SK-MEL-5 (cell line): ENCODE measurements at places on chromosomes 5 and 9.

DNA sequence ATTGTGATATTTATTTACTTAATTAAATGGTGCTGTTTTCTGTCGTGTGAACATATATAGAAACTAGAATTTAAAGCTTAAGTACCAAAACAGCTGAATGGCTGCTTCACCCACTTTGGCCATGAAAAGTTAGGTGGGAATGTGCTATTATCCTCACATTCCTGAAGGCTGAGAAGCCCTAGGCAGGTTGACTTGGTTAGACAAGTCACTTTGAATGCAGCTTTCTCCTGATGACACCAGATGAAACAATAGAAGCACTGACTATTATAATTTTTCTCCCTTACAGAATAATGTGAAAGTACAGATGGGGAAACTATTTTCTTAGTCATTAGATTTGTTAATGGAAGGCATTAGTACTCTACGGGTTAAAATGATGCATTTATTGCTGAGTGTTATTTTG lies 65.1 kb upstream of the C5orf46 start:
- DNase-seq = no peak

DNA sequence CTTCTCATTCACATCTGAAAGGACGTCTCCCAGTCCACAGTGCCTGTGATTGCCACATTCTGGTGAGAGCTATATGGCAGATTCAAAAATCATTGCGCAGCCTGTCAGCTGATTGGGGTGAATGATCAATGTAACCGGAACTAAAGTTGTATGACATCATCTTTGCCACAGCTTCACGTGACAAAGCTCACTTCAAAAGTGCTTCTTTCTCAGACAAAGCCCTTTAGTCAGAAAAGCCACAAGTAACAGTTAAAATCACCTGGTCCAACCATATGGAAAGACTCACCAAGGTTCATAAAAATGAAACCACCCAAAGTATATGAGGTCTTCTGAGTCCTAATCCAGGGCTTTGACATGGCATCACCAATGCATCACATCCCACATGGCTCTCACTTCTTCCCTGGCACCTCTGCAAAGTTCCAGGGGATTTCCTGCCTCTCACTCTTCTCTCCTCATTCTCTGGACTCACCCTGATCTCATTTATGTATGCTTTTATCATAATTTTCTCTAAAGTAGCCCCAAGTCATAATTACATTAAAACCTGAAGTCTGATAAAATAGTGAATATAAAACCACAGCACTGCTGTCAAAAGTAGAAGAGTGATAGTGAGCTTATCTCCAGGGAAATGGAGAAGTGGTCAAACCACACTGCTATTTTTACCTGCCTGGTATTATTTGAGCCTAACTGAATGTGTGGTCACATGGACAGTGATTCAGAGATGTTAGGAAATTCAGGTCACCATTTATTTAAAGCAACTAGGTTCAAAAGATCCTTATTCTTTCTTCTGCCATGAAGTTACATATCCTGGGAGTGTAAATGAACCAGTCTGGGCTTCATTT lies 193.1 kb upstream of the PTGER4 start:
- DNase-seq = peak; percentile 28

DNA sequence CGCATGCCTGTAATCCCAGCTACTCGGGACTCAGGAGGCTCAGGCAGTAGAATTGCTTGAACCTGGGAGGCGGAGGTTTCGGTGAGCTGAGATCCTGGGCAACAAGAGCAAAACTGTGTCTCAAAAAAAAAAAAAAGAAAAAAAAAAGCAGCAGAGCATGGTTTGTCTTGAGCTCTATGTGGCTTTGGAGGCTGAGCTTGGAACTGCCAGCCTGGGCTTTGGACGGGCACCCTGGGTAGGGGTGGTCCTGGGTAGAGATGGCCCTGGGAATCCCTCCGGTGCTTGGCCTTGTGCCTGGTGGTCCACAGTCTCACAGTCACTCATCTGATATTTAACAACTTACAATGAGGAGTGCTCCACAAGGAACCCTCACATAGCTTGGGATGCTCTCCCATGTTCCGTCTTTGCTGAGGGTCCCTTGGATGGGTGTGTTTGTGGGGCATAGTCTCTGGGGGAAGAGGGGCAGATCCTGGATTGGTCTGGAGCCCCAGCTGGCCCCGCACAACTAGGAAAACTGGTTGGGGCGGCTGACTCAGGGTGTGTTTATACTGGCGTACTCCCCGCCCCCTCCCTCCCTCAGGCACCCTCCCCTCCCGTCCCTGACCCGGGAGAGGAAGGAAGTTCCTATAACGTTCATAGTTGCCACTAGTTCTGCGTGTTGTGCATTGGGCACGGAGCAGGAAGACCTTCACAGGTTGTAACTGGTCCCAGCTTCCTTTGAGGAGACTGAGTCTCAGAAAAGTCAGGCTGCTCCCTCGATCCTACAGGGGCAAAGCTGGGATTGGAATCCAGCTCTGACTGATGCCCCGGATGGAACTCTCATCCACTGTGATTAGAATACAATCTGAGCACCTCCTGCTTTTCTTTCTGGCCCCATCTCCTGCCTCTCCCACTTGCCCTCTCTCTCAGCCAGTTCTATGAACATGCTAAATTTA lies 11.2 kb downstream of the IER5L start:
- DNase-seq = no peak

GRCh38 chr9:7153566-7153965 lies 395.8 kb downstream of the KDM4C start:
- peak; percentile 11 for DNase-seq

GRCh38 chr5:4575608-4576007 lies 564.5 kb upstream of the ADAMTS16 start:
- DNase-seq = no peak

GRCh38 chr9:76887951-76888350 lies 18.0 kb downstream of the PRUNE2 start:
- no peak for DNase-seq

DNA sequence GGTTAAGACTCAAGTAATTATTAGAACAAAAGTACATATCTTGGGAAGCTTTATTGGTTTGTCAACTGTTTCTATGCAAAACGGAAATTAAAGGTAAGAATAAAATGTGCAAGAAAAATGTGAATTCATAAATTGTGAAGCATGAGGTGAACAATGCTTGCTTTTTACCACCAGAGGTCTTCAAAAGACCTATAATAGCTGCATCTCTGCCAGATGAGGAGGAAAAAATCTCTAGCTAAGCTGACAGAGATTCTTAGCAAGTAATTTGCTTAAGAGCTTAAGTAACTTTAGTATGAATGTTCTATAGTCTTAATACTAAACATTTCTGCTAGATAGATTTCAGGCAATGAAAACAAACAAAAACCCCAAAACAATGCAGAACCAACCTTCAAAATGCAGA lies 54.1 kb downstream of the MRPS30 start:
- peak; percentile 70 for DNase-seq

- no peak for DNase-seq
Measured at GRCh38 chr5:122400938-122401337, 88.9 kb downstream of the SNCAIP start.

- DNase-seq = no peak
Measured at GRCh38 chr5:151624476-151624875, 33.3 kb upstream of the FAT2 start.

DNA sequence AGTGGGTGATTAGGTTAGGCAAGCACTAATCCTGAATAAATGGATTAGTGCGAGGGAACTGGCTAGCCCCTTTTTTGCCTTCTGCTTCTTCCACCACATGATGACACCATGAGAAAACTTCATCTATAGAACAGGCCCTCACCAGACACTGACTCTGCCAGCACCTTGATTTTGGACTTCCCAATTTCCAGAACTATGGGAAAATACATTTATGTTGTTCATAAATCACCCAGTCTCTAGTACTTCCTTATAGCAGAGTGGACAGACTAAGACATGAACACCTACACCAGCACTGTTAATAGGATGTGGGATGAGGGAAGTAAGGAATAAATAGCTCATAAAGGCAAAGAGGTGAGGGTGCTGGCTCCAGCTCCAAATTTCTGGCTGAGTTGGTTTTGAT lies 1.4 kb downstream of the ZNF622 start:
- DNase-seq = no peak

DNA sequence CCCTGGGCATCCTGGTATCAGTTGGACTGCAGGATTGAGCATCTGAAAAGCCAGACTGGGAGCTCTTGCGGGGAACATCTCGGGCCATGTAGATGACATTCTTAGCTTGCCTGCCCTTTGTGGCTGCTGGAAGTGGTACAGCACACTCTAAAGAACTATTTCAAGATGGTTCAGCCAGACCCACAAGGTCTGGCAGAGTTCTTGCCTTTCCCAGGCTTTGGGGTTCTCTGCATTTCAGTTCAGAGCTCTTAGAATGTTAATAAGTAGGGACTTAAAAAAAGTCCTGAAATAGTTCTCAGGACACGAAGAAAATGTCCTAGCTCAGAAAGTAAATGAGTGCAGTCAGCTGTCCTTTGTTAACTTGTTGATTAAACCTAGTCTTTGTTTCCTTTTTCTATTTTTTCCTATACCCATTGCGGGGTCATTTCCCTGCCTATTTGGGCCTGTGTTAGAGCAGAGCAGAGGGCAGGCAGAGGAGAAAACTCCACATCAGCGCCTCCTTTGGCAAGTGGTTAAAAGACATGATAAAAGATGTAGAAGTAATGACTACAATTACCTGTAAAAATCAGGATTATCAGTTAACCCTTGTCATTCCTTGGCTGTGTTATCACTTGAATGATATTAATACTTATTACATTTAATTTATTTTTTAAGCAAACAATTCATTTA lies 291.5 kb downstream of the ZSWIM6 start:
- peak; percentile 67 for DNase-seq

DNA sequence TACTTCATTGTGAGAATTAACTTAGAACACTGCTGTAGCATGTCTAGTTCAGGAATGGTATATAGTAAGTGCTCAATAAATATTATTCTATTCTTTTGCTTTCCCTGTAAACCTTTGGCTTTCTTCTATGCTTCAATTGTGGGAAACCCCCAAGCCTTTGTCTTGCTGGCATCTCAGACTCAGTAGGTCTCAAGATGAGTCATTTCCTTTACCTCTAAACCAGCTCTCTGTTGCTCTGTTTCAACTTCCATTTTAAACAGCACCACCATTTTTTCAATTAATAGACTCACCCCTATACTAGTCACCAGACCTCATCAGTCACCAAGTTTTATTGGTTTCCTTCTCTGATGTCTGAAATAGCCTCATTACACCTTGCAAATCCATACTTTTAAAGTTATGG lies 43.5 kb downstream of the DMAC1 start:
- DNase-seq = no peak

GRCh38 chr5:134005417-134006061 lies 764 bp upstream of the VDAC1 start:
- DNase-seq = no peak

- peak; percentile 55 for DNase-seq
Measured at GRCh38 chr5:173907686-173908371, 19.7 kb downstream of the CPEB4 start.

GRCh38 chr9:87213948-87214347 lies 266.6 kb upstream of the GAS1 start:
- no peak for DNase-seq

DNA sequence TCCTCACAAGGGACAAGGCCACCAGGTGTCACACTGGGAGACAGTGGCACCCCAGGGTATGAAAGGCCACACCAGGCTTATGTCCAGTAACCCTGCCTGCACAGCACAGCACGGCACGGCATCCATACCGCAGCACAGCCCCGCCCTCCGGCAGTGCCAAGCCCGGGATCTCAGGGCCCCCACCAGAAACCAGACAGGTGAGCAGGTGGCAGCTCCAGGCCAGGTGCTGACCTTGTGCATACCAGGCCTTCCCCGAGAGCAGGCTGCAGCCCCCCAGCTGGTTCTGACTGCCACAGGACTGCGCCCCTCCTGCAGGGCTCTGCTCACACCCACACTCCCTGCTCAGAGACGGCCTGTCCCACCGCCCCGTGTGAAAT lies 56.5 kb downstream of the ADAMTS2 start:
- no peak for DNase-seq

GRCh38 chr9:93463638-93464248 lies 10.4 kb upstream of the FAM120AOS start:
- no peak for DNase-seq

DNA sequence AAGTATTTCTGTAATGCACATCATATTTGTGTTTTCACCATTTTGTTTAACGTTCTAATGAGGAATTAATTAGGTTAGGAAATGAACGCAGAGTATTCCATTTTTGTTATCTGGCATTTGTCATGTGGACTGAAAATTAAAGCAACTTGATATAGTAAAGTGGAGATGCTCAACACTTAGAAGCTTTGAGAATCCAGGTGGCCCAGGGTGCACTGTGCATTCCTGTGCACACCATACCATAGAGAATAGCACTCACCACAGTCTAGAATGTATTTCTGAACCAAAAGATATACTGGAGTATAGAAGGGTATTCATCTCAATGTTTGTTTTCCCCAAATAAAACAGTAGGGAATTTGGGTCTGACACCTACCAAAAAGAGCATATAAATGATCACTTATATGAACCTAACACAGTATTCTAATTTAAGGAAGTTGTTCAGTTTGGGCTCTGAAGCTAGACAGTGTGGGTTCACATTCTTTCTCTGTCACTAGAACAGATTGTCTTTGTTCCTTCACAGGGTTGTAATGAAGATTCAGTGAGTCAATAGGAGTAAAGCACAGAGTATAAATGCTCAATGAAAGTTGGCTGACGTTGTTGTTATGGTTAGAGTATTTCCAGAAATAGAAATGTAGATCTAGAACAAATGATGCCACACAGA lies 125.6 kb upstream of the DMRT1 start:
- peak; percentile 94 for DNase-seq

GRCh38 chr9:80143899-80144298 lies 572.1 kb downstream of the TLE4 start:
- DNase-seq = no peak

DNA sequence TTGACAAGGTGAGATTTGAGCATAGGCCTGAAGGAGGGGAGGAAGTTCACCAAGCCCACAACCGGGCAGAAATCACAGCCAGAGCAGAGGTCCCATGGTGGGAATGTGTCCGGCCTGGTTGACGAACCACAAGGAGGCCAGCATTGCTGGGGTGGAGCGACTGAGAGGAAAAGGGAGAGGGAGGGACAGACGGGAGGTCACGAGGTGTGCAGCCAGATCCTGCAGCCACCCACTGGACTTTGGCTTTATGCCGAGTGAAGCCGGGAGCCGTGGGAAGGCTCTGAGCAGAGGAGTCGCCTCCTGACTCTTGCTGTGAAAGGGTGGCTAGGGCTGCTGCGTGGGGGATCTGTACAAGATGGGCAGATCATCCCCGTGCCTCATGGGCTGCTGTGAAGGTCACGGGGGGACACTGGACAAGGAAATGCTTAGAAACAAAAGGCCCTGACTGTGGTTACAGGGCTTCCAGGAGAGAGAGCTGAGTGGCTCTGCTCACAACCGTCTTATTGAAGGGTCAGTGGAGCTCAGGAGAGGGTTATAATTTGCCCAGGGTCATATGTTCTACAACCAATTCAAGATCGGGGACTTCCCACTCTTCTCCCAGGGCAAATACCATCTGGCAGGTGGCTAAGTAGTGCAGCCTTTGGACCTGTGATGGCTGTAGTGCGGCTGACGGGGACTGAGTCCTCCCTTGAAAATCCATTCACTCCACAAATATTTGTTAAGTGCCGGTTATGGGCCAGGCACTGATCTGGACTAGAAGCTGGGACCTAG lies 15.6 kb upstream of the CD74 start:
- peak; percentile 66 for DNase-seq
